AG09319 (cell line): ENCODE measurements at places on chromosomes 7 and 10.

GRCh38 chr7:50771120-50772002 is 11.3 kb downstream of the GRB10 start:
- no peak for DNase-seq

- no peak for DNase-seq
These were observed 1085.9 kb downstream of the GATA3 start for GRCh38 chr10:9140373-9140772.

DNA sequence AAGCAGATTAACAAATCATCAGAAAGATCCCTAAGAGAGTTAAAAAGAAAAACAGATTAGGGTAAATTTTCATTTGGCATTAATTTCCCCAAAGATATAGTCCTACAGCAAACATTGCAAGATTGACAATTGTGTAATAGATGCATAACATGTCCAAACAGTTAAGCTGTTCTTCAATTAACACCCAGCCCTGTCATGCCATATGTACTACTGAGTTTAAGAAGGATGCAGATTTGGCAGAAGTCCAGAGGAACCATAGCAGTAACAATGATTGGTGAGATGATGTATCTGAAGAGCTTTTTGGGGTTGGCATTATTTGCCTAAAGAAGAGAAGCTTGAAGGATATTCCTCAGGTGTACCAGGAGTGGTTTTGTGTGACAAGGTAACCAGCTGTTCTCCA is 287.6 kb downstream of the LRMDA start:
- no peak for DNase-seq

- DNase-seq: no peak
These were observed 668 bp downstream of the GPR37 start for GRCh38 chr7:124764847-124765400.

DNA sequence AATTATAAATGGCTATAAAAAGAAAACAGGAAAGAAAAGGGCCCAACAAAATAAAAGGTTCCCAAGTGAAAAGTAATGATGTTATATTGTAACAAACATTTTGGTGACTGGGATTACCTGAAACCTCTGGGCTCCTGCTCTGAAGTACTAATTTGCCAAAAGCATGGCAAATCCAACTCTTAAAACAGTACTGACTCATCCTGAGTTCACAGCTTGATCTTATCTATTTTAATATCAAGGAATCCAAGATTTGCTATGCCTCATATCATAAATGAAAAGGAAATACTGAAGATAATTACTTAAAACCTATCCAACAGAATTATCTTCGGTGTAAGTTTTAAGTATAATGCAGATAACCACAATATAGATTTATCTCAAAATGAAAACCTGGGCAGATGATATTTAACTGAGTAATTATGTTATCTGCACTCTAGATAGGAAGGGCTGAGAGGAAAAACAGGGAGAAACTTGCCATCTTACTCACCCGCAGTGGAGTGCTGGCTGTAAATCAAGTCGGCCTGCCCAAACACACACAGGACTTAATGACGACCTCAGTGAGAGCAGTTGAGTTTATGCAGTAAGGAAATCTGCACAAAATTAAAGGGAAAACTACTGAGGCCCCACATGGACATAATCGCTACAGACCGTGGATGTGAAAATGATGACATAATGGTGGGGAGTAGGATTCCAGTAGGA is 48.4 kb downstream of the MPP7 start:
- no peak for DNase-seq

DNA sequence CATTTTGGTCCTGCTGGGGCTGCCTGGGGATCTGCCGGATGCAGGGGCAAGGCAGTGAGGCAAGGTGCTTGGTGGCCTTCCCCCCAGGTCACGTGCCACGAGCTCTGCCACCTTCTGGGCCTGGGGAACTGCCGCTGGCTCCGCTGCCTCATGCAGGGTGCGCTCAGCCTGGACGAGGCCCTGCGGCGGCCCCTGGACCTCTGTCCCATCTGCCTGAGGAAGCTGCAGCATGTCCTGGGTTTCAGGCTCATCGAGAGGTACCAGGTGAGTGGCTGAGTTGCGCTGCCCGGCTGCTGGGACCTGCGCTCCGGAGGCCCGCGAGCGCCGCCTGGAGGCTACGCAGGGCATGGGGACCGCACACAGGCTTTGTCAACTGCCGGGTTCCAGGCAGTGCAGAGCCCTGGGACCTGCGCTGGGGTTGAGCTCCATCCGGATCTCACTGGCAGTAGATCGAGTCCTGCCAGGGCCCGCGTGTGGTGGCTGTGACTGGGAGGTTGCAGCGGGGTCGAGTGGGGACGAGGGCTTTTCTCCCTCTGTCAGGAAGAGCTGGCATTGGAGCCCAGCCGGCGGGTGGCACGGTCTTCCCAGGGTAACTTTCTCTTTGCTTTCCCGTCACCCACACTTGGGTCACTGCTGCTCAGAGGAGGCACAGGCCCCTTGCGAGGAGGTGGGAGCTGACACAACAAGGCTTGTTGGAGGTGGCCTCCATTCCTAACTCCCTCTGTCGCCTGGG is 21.7 kb downstream of the AMZ1 start:
- no peak for DNase-seq

- no peak for DNase-seq
These were observed 4.2 kb upstream of the ACSL5 start for GRCh38 chr10:112369495-112370423.

DNA sequence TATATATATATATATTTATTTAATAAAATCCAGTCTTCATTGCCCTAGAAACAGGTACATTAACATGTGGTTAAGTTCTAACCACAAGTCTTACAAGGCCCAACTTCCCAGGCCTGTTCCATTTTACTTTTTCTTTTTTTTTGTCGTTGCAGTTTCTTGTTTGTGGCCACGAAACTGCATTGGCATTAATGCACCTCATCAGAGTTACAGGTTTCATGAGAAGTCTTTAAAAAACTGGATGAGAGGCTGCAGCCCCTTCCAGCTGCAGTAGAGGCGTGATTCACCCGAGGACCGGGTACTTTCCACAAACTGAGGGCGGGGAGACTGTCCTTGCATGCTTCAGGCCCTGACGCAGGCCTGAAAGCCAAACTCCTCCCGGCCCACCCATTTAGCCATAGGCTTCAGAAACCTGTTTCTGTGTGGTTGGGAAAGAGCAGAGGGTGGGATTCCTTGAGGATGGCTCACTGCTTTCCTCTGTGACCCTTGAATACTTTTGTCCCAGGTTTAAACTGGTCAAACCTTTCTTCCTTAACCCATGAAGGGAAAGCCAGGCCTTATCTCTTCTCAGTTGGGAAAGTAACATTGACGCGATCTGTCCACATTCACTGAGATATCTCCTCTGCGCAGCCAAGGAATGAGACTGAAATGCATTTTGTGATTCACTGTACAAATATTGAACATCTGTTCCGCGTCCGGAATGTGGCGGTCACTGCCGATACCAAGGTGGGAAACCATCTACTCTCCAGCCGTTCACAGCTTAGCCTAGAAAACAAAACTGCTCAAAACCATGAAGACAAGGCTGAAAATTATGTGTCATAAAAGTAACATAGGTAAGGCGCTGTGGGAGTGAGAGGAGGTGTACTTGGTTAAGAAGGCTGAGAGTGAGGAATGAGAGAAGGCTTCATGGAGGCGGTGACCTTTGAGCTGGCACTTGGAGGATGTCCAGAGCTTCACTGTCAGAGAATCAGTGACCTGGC is 311.7 kb downstream of the GATA3 start:
- DNase-seq: no peak

DNA sequence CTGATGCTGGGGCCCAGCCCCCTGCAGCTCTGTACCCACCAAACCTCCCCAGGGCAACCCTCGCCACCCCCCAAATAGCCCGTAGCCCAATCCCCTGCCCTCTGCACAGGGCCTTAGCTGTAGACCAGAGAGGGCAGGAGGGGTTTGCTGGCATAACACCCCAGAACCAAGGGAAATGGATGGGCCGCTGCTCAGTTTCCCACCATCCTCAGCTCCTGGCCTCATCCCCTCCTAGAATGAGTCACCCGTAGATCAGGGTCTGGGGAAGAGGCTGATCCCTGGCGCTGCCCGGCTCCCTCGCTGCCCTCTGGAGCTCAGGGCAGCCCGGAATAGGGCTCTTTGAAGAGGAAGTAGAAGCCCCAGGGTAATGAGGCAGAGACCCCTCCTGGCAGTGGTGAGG is 31.2 kb downstream of the LDB3 start:
- no peak for DNase-seq
